ENCODE measurements at places on chromosomes 7 and 10.

DNA sequence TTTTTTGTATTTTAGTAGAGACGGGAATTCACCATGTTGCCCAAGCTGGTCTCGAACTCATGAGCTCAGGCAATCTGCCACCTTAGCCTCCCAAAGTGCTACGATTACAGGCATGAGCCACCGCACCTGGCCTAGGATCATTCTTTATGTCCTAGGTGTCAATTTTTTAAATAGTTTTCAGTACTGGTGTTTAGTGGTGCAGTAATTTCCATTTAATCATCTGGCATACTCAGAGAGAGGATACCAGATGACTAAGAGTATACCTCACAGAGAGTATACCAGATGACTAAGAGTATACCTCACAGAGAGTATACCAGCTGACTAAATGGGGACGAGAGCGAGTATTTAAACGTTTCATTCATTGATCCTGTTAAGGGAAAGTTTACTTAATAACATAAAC lies 37.3 kb upstream of the TMEM248 start:
- DNase-seq = no peak

GRCh38 chr10:80829562-80829961 lies 291.9 kb downstream of the SH2D4B start:
- DNase-seq = no peak

- DNase-seq = no peak
Observed at GRCh38 chr7:117836-118614, 74.3 kb upstream of the FAM20C start.

DNA sequence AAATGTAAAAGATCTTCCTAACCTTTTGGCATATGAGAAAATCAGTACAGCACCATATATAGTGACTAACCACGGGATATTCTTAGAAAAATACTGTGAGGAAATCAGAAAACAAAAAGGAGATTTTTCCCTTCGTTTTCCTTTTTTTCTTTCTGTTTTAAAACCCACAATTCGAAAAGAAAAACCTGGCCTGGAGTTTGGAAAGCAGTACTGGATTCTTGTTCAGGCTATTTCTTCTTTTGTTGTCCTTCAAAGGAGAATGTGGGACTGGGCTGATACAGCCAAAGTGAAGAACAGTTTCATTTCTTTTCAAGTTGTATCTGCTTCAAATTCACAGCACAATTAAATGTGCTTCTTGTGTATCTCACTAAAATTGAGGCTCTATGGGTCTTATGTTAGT lies 156.8 kb upstream of the PHYHIPL start:
- no peak for DNase-seq

- DNase-seq = peak; percentile 9
Observed at GRCh38 chr10:28879875-28880682, 202.8 kb downstream of the BAMBI start.

GRCh38 chr7:56291-56913 lies 136.0 kb upstream of the FAM20C start:
- DNase-seq = no peak

GRCh38 chr7:139329119-139329518 lies 12.0 kb upstream of the FMC1 start:
- no peak for DNase-seq

GRCh38 chr10:4474829-4475228 lies 351.2 kb upstream of the AKR1E2 start:
- DNase-seq = no peak

DNA sequence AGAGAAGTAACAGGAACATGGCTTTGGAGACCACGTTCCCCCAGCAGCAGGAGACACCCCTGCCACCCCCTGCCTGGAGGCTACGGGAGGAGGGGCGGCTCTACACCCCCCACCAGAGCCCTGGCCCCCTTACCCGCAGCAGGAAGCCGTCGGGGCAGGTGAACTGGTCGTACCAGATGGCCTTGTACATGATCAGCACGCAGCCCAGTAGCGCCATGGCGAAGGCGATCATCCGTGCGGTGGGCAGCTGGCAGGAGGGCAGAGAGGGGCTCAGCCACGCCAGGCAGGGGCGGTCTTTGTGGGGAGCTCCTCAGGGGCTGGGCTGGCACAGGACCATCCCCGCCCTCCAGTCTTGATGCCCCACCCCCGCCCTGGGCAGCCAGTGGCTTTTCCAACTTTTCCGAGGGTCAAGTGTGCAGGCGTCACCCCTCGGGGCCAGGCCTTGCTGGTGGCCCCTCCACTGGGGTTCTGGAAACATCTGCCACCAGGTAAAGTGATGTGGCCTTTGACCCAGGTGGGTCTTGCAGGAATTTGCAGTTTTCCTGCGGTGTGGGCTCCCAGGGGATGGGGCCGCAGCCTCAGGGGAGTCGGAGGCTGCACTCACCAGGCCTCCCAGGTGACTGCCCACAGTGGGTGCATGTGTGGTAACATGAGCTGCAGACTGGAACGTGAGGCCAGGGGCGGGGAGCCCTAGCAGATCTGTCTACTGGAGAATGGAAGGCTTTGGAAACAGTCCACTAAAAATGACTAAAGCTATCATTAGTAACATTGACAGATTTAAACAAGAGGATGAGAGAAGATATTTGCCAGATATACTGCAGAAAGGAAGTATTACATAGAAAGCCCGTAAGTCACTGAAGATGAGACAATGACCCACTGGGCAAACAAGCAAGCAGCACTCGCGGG lies 9.7 kb downstream of the CALY start:
- no peak for DNase-seq

DNA sequence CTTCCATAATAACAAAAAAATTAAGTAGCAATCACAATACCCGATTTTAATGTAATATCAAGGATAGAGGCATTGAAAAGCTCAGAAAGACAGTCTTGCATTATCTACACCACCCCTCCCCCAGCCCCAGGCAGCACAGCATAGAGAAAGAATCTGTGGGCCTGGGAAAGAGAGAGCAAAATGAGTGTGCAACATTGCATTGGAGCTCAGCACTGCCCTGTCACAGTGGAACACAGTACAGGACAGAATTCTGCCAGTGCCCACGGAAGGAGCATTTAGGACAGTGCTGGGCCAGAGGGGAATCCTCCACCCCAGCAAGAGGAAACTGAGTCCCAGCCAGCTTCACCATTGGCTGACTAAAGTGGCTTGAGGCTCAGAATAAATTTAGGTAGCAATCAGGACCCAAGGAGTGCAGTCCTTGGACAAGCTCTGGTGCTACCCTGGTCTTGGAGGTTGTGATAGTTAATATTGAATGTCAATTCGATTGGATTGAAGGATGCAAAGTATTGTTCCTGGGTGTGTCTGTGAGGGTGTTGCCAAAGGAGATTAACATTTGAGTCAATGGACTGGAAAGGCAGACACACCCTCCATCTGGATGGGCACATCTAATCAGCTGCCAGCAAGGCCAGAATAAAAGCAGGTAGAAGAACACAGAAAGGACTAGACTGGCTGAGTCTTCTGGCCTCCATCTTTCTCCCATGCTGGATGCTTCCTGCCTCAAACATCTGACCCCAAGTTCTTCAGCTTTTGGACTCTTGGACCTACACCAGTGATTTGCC lies 234.4 kb downstream of the ANK3 start:
- DNase-seq = no peak

- no peak for DNase-seq
Observed at GRCh38 chr10:8103543-8103942, 49.1 kb downstream of the GATA3 start.

DNA sequence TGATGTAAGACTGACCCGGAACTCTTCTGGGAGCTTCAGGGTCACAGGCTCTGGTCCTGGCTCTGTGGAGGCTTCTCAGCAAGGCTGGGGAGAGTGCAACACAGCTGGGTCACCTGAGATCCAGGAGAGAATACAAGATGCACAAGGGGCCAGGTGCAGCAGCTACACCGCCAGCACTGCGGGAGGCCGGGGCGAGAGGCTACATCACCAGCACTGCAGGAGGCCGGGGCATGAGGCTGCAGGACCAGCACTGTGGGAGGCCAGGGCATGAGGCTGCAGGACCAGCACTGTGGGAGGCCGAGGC lies 44.3 kb downstream of the PDGFA start:
- no peak for DNase-seq

DNA sequence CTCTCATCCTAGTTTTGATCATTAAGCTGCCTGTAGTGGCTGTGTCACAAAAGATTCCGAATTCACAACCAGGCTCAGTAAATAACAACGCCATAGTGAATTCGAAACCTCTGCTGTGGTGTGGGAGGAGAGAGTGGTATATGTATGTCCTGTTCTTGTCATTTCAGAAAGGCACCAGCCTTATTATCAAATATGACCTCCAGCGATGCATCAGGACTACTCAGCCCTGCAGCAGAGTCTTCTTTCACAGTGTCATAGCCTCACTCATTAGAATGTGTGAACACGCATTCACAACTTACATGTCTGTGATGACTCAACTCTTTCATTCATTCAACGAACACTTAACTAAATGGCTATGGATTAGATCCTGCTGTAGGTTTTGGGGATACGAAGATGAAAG lies 15.3 kb downstream of the AOC1 start:
- DNase-seq = no peak

DNA sequence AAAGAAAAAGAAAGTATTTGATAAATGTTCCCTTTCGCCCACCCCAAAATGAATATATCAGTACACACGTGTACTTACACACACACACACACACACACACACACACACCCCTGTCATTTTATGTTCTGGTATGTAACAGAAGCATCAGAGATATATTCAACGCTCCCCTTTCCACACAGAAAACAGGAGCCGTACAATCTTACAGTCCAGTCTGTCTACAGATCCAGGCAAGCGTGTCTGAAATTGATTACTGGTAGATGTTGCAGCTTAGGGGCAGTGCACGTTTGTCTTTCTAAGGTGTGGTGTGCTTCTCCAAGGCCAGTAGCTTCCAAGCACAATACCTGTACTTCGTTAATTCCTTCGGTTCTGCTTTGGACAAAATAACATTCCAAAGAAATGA lies 143.7 kb upstream of the RNF32 start:
- no peak for DNase-seq

- no peak for DNase-seq
Observed at GRCh38 chr10:92119340-92119739, 171.5 kb downstream of the CPEB3 start.

DNA sequence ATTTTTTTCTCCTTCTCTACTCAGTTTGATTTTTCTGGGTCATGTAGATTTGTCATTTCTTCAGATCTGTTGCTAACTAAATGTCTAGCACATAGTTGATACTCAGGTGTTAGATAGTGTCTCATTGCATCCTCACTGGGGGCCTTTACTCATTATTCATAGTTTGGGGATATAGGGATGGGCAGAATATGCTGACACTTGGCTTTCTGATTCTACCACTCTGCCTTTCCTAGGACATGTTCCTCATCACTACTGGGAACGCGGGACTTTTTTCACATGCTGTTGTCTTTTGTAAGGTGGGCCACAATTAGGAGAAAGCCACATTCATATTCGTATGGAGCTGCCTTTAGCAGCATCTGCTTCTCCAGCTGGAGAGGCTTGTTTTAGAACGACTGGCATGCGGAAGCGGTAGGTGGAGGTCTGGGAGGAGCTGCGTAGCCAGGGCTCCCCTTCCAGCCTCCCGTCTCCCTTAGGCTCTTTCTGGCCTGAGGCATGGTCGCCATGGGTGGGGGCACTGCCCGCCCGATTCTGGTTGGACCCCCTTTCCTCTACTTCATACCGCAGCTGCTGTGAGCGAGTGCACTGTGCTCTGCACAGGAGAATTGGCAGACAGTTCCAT lies 78.8 kb downstream of the SND1 start:
- no peak for DNase-seq

DNA sequence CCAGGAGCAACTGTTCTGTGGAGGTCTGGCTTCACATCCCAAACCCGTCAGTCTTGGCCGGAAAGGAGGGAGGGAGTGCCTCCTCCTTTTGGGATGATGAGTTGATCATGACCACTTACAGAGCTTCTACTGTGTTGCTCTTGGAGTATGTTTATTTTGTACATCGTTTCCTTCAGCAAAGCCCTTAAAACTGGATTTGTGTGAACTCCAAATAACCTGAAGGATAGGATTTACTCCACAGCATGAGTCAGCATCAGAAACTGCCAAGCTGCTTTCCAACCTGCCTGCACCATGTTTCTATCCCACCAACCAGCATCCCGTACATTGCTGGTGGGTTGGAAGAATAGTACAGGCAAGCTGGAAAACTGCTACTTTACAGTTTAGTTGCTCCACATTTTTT lies 3.5 kb downstream of the CCDC201 start:
- DNase-seq = no peak

DNA sequence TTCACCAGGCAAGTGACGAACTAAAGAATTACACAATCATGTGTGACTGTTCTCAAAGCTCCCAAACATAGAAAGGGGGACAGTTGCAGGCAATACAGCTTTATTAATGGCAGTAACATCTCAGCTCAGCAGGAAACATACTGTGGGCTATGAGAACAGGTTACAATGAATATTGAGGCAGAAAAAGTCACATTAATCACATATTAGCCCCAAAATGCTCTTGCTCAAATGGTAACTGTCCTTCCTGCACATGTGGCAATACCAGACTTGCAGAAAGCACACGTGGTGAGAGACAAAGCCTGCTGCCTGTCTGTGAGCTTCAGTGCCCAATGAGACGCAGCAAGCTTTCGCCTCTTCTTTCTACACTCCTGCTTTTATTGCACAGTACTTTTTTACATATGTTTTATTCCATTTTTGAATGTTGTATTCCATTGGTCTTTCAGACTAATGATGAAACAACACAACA lies 104.9 kb upstream of the ACBD5 start:
- no peak for DNase-seq

- no peak for DNase-seq
Observed at GRCh38 chr10:88039496-88040200, 176.2 kb downstream of the PTEN start.

DNA sequence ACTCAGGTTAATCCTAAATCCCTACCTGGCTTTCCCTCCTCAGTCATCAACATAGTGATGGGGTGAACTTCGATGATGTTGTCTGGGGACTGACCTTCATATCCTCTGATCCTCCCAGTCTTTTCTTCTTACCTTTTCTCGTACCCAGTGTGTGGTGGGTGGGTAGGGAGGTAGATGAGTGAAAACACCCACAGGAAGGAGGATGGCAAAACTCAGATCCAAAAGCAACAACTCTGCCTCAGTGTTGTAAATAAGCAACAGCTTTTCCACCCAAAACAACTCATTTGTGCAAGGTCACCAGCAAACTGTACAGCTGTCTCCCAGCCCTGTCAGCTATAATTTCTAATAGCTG lies 38.6 kb downstream of the VOPP1 start:
- no peak for DNase-seq

- no peak for DNase-seq
Observed at GRCh38 chr7:134317434-134317833, 704 bp upstream of the SLC35B4 start.

GRCh38 chr10:71735709-71736569 lies 16.4 kb upstream of the C10orf105 start:
- no peak for DNase-seq

GRCh38 chr7:20229646-20230500 lies 12.7 kb upstream of the MACC1 start:
- peak; percentile 91 for DNase-seq
